CD4-positive, alpha-beta T cell treated with Interferon alpha-2 for 1 hour (primary cell): ENCODE measurements at places on chromosomes 7 and 10.

DNA sequence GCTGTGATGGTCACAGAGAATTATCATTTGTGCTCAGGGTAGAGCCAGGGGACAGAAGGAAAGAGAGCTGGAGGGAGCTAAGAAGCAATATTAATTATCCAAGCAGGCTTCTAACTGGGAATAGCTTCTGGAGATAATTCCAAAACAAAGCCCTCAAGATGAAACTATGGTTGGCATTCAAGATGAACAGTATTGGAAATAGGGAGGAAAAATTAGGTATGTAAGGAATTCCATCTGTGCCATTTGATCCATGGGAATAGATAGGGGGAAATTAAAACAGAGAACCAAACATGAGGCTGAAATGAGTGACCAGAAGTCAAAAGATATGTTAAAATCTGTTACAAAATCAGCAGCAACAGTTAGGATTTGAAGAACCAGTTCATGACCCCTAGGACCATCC lies 75.3 kb downstream of the NDUFB2 start:
- no peak for DNase-seq

GRCh38 chr10:24208661-24209431 lies at the start of gene KIAA1217:
Gene KIAA1217, plus strand, starts transcription at chr10:24209138. Its CDS starts 56 bp downstream, at chr10:24209194.
- no peak for DNase-seq

DNA sequence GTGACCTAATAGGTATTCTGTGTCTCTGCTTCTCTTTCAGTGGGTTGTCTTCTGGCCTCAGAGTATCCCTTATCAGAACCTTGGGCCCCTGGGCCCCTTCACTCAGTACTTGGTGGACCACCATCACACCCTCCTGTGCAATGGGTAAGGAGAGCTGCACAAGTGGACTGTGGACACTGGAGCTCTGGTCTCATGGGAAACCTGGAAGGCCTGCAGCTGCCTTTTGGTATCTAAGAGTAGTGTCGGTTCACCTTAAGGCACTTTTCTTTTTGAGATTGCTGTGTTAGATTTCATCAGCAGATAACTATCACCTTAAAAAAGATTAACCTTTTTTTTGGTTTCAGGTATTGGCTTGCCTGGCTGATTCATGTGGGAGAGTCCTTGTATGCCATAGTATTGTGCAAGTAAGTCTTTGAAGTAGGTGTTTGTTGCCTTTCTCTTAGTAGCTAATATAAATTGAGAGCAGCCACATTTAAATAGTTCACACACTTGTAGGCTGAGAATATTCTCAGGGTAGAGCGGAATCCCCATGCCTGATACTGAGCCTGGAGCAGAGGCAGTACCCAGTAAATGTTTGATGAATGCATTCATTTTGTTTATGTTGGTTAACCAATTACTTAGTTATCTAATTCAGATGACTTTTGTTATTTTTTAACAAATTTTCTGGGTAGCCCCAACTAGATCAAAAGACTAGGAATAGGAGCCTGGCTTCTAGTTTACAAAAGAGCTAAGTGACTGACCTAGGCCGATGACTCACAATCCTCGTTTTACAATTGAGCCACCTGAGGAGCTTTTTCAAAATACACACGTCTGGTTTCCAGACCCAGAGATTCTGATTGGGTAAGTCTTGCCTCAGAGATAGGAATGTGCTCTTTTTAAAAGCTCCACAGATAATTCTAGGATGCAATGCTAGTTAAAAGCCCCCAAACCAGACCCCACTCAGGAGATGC lies 3.6 kb downstream of the TMEM254 start:
- no peak for DNase-seq

GRCh38 chr10:123781956-123782500 lies 109.6 kb downstream of the CPXM2 start:
- DNase-seq: no peak
